ENCODE measurements at places on chromosomes 12 and 14. TPM values are rescaled to one million over a fixed set of nuclear protein-coding genes. Genes with fewer than 3 reads are reported as not detected.

Gene TTC9
- total RNA-seq: not detected

Gene RAB21
- 17.7 TPM for total RNA-seq

Gene DDX54
- 62.5 TPM for total RNA-seq

Gene SERPINA10
- total RNA-seq: not detected

Gene ABCD2
- total RNA-seq: under 0.01 TPM

Gene DNAAF2
- total RNA-seq: 15.1 TPM

Gene SLC22A17
- 3.3 TPM for total RNA-seq

Gene PRICKLE1
- 0.31 TPM for total RNA-seq

Gene GPR132
- total RNA-seq: not detected

Gene KRT81
- 0.36 TPM for total RNA-seq

Gene ORAI1
- total RNA-seq: 24.4 TPM

Gene ARHGAP9
- total RNA-seq: not detected

Gene SIX1
- under 0.01 TPM for total RNA-seq

Gene LIN7A
- total RNA-seq: not detected

Gene SLC5A8
- total RNA-seq: not detected

Gene RERGL
- total RNA-seq: not detected

Gene IAPP
- total RNA-seq: not detected

Gene GLIPR1L2
- 0.36 TPM for total RNA-seq

Gene LAG3
- 0.34 TPM for total RNA-seq

Gene KRT71
- not detected for total RNA-seq

Gene FAM186B
- 1.7 TPM for total RNA-seq

Gene BCL2L2
- total RNA-seq: 24.7 TPM

Gene PACS2
- 30.3 TPM for total RNA-seq

Gene SERPINA4
- total RNA-seq: not detected

Gene FGF6
- not detected for total RNA-seq

Gene TCP11L2
- total RNA-seq: 9.7 TPM
